ENCODE measurements at places on chromosomes 4 and X.

GRCh38 chr4:4658052-4658451 lies 116.2 kb upstream of the STX18 start:
- no peak for DNase-seq

GRCh38 chr4:13193662-13194061 lies 290.5 kb downstream of the RAB28 start:
- no peak for DNase-seq

DNA sequence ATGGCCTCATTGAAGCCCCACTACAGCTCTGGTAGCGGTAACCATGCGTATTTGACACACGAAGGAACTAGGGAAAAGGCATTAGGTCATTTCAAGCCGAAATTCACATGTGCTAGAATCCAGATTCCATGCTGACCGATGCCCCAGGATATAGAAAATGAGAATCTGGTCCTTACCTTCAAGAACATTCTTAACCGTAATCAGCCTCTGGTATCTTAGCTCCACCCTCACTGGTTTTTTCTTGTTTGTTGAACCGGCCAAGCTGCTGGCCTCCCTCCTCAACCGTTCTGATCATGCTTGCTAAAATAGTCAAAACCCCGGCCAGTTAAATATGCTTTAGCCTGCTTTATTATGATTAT lies 876 bp downstream of the HPRT1 start:
- DNase-seq, result no peak

- no peak for DNase-seq
Observed at GRCh38 chr4:76931576-76932276, 17.8 kb upstream of the SEPTIN11 start.

DNA sequence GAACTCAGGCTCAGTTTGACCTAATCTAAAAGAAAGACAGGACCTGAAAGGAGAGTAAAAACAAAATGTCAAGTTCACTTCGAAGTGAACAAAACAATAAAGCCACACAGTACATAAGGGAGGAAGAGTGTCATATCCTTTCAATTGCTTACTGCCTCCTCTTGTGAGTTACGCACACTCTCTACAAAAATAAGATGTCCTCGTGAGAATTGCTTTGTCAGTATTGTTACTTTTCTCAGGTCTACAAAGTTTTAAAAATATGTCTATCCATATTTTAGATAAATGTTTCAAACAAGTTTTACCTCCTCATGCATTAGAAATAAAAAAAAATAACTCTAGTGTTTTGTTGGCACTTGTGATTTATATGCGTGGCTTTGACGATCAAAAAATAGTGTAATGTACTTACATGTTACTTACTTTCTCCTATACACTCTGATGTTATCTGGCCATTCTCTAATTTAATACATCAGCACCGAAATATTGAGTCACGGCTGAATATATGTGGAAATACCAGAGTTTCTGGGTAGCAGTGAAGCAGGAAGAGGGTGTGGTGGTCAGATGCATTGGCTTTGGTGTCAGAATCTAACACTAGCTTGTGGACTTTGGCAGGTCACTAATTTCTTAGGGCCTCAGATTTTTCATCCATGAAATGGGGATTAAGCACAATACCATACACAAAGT lies 8.1 kb upstream of the MRPL1 start:
- no peak for DNase-seq

GRCh38 chr4:8333726-8334460 lies 64.3 kb downstream of the HTRA3 start:
- no peak for DNase-seq

- no peak for DNase-seq
Observed at GRCh38 chr4:56648021-56648823, 32.9 kb downstream of the HOPX start.

GRCh38 chr4:137274404-137274803 lies 257.9 kb downstream of the PCDH18 start:
- DNase-seq, result no peak

DNA sequence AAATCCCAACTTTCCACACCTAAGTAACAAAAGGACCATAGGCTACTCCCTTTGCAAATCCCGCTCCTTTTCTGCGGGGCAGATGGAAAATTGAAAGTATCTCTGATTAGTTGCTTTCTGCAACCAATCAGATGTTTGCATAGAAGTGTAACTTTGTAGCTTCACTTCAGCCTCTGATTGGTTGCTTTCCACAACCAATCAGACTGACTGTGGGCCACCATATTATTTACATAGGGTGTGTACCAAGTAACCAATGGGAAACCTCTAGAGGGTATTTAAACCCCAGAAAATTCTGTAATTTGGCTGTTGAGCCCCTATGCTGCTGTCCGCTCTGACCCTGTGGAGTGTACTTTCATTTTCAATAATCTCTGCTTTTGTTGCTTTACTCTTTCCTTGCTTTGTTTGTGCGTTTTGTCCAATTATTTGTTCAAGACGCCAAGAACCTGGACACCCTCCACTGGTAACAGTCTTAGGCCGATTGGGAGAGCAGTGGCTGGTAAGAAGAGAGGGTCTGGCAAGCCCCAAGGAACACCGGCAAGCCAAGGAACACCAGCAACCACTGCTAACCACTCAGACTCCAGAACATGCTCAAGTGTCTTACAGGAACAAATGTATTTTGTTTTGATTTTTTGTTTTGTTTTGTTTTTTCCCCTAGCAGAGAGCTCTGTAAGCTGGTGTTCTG lies 125.5 kb upstream of the MAP3K15 start:
- no peak for DNase-seq

DNA sequence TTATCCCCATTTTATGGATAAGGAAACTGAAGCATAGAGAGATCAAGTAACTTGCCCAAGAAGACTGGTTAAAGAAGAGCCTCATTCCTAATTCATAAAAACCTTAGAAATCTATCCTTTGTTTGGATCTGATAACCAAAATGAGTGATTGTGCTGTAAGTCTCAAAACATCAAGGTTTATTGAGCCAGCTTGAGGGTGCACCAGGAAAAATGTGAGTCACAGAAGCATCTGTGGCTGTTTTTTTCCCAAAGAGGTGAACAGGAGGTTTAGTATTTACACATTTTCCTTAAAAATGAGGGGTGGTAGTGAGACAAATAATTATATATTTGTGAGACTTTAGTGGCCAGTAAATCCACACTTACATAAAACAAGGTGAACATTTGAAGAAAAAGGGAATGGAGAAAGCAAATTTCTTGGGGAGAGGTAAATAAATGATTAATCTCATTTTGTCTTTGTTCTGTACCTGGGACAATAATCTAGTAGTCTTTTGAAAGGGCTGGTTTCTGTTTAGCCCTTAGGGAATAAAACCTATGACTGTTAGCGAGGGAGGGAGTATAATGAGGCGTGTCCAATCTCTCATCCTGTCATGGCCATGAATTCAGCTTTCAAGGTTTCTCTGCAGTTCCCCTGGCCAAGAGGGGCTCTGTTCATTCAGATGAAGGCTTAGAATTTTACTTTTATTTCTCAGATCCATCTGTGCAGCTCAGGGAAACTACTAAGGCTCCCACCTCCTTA lies 12.2 kb upstream of the FMR1 start:
- DNase-seq, result no peak

DNA sequence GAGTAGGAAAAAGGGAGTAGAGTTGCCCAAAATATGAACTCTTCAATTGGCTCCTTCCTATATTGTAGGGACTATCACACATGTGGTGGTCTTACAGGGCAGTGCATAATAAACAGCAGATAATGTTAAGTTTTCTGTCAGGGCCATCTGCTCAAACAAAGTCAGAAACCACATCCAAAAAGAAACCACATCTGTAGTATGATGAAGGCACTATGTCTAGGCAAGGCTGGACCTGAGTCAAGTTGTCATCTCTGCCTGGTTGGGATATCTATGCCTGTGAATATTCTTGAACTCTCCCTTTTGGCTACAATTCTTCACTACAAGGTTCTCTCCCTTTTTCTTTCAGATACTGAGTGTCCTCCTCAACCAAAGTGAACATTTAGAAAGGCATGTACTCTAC lies 109.4 kb upstream of the C1GALT1C1 start:
- DNase-seq, result no peak

- no peak for DNase-seq
Observed at GRCh38 chr4:1291996-1292702, 2.5 kb downstream of the MAEA start.

DNA sequence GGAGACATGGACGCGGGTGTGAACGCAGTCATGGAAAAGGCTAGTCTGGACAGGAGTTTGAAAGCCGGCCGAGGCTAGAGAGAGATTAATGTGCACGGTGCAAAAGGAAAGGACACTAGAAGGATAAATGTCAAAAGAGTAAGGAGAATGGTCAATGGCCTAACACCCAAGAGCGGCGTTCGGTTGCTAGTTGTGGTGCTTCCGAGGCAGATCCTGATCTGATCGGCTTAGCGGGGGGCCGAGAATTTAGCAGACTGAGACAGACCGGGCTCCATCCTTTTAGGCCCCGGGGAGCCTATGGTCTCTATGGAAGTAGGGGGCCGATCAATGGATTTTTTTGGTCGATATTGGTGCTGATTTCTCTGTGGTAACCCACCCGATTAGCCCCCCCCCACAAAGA lies 6.9 kb downstream of the GAGE10 start:
- DNase-seq, result no peak

DNA sequence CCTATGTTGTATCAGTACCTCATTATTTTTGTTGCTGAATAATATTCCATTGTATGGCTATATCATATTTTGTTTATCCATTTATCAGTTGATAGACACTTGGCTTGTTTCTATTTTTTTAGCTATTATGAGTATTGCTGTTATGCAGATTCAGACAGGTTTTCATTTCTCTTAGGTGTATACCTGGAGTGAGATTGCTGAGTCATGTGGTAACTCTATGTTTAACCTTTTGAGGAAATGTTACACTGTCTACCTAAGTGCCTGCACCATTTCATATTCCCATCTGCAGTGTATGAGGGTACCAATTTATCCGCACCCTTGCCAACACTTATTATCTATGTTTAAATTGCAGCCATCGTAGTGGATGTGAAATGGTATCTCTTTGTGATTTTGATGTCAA lies 43.0 kb upstream of the SH3RF1 start:
- DNase-seq, result no peak

GRCh38 chr4:74777531-74777930 lies 16.8 kb downstream of the BTC start:
- DNase-seq, result no peak

DNA sequence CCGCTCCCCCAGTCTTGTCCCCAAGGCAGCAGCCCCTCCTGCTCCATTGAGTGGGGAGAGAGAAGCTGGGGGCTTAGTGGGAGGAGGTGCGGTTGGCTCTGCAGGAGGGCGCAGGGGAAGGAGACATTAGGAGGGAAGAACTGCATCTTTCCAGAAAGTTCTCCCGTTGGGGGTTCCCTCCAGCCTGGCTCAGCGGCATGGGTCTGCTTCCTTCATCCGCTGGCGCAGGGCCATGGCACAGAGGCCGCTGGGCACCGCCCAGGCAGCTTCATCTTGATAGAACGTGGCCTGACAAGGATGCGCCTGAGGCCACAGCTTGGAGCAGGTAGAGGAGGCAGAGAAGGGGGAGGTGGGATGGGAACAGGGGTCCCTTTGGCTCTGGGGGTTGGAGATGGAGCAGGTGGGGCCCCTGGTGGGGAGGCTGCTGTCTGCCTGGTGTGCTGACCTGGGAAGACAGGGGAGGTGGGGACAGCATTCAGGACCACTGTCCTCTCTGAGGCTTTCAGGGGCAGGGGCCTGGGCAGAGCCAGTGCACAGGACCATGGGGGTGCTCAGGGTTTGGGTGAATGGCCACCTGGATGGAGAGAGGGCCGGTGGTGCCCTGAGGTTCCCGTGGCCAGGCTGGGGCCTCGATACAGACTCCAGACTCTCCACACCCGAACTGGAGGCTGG lies 12.1 kb downstream of the DOK7 start:
- DNase-seq, result no peak

DNA sequence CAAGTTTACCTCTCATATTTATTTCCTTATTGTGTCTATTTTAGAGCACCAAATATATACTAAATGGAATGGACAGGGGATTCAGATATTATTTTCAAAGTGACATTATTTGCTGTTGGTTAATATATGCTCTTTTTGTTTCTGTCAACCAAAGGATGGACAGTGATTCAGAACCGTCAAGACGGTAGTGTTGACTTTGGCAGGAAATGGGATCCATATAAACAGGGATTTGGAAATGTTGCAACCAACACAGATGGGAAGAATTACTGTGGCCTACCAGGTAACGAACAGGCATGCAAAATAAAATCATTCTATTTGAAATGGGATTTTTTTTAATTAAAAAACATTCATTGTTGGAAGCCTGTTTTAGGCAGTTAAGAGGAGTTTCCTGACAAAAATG lies 6.2 kb downstream of the FGB start:
- no peak for DNase-seq

DNA sequence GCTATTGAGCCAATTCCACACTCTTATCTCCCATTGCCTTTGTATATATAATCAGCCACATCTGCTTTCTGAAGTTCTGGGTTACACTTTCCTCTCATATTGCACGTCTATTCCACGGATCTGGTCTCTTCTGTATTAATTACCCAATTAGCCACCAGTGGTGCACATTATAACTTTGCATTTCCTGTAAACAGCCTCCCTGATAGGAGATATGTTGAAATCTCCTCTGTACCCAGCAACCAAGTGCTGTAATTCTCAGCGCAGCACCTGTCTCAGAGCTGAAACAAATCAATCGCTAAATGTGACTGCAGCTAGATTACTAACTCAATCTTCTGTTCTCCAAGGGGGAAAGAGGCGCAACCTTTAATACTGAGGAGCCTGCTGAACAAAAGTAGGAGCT lies 326.4 kb downstream of the SLITRK2 start:
- DNase-seq, result no peak

DNA sequence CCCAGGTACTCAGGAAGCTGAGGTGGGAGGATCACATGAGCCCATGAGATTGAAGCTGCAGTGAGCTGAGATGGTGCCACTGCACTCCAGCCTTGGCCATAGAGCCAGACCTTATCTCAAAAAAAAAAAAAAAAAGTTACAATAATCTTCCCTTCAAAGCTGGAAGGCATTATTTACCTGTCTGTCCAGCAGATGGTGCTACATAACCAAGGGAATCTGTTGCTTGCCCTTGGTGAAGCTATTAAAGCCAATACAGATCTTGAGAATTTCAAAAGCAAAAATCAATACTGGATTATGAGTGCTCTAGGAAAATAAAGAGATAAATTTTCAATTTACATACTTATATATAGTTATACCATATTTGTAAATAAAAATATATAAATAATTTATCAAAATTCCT lies 25.9 kb downstream of the PKD2 start:
- DNase-seq, result peak; percentile 13

DNA sequence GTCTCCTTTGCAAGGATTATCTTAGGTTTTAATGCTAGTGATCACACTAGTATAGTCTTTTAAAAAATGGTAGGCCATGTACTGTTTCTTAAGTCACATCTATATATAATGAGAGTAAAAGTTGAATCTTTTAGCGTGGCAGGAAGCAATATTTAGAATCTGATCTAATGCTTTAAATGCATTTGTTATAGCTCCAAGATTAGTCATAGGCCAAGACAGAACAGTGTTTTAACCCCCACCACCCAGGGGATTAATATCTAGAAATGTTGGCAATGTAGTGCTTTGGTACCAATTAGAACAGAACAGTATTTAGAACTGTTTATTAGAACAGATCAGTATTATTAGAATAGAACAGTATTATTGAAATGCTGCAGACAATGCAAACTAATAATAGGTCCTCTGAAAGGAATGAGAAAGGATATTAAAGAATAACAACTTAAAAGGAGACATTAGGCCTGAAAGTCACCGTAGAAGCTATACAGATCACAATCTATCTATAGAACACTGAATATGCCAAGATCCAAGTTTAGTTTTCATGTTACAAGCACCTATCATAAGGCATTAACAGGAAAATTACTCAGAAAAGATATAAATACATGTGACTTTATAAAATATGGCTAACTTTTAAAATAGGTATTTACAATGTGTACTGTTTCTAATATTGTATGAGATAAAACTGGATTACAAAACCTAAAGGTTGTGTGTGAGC lies 146.2 kb downstream of the NPNT start:
- no peak for DNase-seq

GRCh38 chr4:146646593-146647325 lies 8.1 kb downstream of the POU4F2 start:
- peak; percentile 17 for DNase-seq

All from COR-L47 (cell line).